Right cardiac atrium (tissue), 5 donors: ENCODE measurements at places on chromosomes 5 and 9. TPM values are rescaled to one million over a fixed set of nuclear protein-coding genes. Genes with fewer than 3 reads are reported as not detected.

DNA sequence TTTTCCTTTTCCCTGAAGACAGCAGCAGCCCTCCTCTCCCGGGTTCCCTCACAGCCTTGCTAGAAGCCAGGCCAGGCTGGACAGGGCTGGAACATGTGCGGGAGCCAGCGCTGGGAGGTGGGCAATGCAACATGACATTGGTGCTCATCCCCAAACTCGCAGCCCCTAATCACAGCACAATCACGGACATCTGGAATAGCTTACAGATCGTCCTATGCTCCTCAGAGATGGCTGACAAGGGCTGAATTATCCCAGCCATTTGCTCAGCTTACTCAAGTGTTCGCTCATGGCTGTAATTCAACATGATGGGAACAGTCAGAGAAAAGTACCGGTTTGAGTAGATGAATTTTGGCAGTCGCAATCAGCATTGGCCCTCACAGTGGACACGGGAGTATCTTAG lies 49.8 kb downstream of the FSTL4 start:
- no peak for DNase-seq

DNA sequence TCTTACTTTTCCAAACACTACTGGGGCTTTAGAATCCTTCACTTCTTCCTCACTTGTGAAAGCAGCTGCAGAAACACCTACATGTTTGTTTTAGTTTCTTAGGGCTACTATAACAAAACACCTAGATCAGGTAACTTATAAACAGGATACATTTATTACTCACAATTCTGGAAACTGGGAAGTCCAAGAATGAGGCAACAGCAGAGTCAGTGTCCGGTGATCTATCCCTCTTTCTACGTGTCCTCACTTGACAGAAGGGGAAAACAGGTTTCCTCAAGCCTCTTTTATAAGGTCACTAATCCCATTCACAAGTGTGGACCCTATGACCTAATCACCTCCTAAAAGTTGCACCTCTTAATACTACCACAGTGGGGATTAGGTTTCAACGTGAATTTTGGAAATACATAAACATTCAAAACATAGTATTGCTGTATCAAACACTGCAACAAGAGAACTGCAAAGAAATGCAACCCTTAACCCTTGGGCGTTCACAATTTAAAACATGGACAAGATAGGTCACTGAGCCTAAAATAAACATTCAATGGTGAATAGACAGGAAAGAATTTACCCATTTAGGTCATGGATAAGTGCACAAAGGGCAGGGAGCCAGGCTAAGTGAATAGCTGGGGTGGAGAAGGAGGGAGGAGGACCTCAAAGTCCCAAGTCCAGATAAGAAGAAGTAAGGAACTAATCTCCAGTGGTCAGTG lies 104.3 kb downstream of the PIK3R1 start:
- DNase-seq: no peak

DNA sequence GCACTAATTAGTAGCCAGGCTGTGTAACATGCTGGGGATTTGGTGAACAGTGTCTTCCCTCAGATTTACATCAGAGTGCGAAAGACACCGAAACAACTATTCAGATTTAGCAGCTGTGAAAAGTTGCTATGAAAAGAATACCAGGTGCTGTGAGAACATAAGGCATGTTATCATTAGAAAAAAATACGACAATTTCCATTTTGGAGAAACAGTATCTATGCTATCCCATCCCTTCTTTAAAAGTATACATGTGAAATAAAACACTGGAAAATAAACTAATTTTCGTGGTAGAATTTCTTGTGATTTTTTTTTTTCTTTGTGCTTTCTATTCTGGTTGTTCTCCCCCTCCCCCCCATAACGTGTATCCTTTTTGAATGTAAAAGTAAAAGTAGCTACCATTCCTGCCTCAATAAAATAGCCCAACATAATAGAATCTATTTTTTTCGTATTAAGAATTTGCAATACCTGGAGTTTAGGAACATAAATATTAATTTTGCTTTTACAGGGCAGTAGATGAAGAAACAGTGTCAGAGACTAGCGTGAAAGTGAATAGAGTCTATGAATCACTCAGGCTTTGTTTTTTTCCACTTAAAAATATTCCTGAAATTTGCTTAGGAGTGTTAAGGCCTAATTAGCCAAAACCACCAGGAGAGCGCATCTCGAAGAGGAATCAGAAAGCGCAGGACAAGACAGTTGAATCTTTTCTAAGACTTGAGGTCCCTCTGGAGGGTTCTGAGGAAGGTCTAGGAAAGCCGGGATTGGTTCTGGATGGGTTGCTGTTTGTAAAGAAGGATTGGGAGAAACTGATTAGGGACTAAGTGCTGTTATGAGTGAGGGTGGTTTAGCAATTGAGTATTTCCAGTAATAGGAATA lies 813 bp upstream of the SLU7 start:
- no peak for DNase-seq

- no peak for DNase-seq
Measured at GRCh38 chr5:146540414-146540813, 24.4 kb upstream of the GPR151 start.

EIF4E1B gene
- polyA plus RNA-seq: not detected

GHR gene
- polyA plus RNA-seq: 8.1 TPM

ARHGEF28 gene
- polyA plus RNA-seq: 1.3 TPM

MAT2B gene
- 68.2 TPM for polyA plus RNA-seq

IFNA10 gene
- polyA plus RNA-seq: not detected
